Epithelial cell of proximal tubule (primary cell): ENCODE measurements at places on chromosomes 3 and 15. TPM values are rescaled to one million over a fixed set of nuclear protein-coding genes. Genes with fewer than 3 reads are reported as not detected.

PLSCR1 gene
- 47.8 and 124 TPM in 2 replicates for total RNA-seq

SPTBN5 gene
- total RNA-seq: 0.51 and 0.63 TPM in 2 replicates

STXBP5L gene
- total RNA-seq: not detected in 2 replicates

ADGRG7 gene
- not detected in 2 replicates for total RNA-seq

SCN11A gene
- not detected in 2 replicates for total RNA-seq

GOLGA8S gene
- not detected in 2 replicates for total RNA-seq

NR2E3 gene
- total RNA-seq: not detected in 2 replicates

ADAMTS7 gene
- 7.7 and 10.5 TPM in 2 replicates for total RNA-seq

CCR9 gene
- 0.17 TPM in 1 of 2 replicates, not detected in the other for total RNA-seq

GRM2 gene
- not detected in 2 replicates for total RNA-seq

UROC1 gene
- total RNA-seq: not detected in 2 replicates

ALS2CL gene
- total RNA-seq: 9.0 and 17.8 TPM in 2 replicates

TASOR gene
- total RNA-seq: 26.1 and 40.5 TPM in 2 replicates

GRCh38 chr3:78670746-78671145, 1097.1 kb downstream of the ROBO1 start:
- DNase-seq: no peak

DNA sequence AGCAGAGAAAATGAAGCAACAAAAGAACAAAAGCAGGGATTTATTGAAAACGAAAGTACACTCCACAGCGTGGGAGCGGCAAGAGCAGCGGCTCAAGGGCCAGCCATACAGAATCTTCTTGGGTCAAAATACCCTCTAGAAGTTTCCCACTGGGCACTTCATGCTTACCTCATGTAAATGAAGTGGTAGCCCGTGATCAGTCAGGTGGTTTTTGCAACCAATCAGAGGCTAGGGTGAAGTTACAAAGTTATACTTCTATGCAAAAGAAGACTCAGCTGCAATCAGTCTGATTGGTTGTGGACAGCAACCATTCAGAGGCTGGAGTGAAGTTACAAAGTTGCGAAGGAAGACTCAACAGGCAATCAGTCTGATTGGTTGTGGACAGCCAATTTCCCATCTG, 37.8 kb upstream of the TRH start:
- DNase-seq: no peak

- DNase-seq: no peak
These were observed 49.4 kb upstream of the GSK3B start for GRCh38 chr3:120143676-120144075.

DNA sequence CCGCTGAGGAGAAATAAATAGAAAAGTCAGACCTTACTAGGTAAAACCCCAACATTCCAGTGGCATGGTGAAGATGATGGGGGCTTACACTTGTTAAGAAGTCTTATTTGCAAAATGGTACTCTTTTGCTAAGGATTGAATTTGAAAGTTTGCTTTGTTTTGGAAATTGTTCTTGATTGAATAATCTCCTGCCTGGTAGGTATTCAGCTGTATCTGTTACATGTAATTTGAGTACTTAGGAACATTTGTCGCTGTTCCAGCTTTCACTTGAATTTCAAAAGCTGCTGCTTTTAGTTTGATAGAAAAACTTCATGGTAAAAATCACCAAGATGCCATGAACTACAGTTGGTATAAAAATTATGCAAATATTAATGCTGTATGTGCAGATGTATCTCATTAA, 44.6 kb downstream of the TFG start:
- no peak for DNase-seq

DNA sequence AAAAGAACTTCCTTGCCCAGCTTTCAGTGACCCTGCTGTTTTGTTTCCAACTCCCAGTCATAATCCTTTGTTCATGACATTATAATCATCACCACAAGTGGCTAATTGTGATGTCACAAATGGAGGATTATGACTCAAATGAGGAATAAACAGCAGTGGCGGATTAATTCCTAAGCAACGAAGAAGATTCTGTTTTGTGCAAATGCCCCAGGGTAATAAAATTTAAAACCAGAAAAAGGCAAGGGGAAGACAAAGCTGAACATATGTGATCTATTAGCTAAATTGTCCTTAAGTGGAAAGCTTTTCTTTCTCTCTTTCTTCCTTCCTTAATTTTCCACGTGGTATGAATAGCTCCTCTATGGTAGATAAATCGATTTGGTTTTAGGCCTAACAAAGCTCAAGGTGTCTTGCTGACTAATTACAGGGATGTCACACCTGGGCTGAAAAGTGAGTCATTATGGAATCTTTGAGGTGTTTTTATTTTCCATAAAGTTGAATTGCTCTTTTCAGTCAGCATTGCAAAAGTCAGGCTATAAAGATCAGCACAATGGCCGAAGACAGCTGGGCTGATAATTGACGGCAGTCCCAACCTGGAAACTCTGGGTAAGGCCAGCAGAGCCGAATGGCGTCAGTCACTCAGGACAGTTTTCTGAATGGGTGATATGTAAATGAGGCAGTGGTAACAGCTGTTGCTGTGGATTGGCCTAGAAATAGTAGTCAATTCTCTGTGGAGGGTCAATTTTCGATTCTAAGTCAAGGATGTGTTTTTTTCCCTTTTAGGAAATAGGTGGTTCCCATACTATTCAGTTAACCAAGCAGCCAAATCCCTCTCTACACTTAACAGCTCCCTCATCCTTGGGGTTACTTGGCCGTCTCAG, 121.5 kb downstream of the PTPRG start:
- DNase-seq: no peak

- no peak for DNase-seq
These were observed 8.9 kb downstream of the CFAP20DC start for GRCh38 chr3:59040902-59041301.

GRCh38 chr15:64902863-64903262, 8.8 kb upstream of the ANKDD1A start:
- DNase-seq: no peak

- no peak for DNase-seq
These were observed 36.9 kb downstream of the HACD2 start for GRCh38 chr3:123547881-123548519.

DNA sequence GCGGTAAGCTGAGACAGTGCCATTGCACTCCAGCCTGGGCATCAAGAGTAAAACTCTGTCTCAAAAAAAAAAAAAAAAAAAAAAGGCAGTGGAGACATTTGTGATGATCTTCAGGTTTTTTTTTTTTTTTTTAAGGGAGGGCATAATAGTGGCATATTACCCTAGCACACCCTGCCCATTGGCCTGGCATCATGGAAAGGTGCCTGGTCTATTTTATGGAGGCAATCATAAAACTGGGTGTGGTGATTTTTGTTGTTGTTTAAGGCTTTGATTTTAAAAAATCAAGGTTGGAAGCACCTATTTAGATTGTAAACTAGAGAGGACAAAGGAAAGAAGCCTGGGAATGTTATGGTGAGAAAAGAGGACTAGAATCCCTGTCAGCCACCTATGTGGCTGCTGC, 6.0 kb downstream of the IQGAP1 start:
- no peak for DNase-seq

GRCh38 chr3:104388619-104389018, 978.1 kb upstream of the ALCAM start:
- DNase-seq: no peak

- DNase-seq: no peak
These were observed 62.1 kb downstream of the SSR3 start for GRCh38 chr3:156492801-156493261.

DNA sequence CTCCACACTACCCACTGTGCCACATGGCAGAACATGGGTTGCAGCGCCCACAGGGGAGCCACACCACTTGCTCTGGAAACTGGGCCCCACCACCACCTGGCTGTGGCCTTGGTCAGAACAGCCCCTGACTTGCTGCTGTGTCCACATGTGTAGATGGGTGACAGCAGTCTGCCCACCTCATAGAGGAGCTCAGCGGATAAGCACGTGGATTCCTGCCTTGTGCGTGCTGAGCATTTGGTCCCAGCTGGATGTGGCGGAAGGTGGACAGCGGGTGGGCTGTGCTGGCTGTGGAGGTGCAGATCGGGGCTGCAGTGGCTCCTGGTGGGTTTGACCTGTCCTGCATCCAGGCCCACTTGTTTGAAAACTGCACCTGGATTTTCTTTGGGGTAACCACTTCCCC, 6.0 kb upstream of the PLXNA1 start:
- DNase-seq: no peak

- no peak for DNase-seq
These were observed 36.5 kb downstream of the KLF15 start for GRCh38 chr3:126320517-126321293.

- no peak for DNase-seq
These were observed 382.5 kb upstream of the TPRG1 start for GRCh38 chr3:188789251-188789650.

DNA sequence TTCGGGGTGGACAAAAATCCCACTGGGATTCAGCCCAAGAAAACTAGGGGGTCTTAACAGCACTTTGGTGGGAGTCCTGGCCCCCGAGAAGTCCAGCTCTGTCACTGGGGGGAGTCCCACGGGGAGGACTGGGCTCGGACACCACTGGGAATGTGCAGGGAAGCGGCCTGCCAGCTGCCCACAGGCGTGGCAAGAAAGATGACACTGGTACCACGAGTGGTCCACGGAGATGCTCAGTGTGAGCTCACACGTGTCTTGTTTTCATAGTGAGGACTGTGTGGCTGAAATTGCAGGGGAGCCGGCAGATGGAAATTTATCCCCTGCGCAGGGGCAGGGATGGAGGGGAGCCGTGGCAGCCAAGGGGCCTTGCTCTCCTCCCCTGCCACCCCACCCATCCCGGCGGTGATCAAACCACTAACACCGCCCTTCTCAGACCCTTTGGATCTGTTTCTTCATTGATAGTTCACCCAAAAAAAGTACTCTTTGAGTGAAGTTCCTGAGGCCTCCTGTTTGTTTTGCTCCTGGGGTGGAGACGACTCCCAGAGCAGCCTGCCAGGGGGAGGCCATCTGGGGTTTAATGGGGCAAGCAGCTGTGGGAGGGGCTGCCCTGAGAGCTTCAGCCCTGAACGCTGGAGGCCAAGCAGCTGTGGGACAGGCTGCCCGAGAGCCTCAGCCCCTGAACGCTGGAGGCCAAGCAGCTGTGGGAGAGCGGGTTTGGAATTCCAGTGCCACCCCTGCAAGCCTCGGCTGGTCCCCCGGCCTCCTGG, 130.9 kb downstream of the LRRK1 start:
- DNase-seq: no peak

- DNase-seq: peak; percentile 83
These were observed 25.5 kb downstream of the SETD5 start for GRCh38 chr3:9422712-9423424.

GRCh38 chr15:89358435-89358754, 23.8 kb upstream of the POLG start:
- no peak for DNase-seq

DNA sequence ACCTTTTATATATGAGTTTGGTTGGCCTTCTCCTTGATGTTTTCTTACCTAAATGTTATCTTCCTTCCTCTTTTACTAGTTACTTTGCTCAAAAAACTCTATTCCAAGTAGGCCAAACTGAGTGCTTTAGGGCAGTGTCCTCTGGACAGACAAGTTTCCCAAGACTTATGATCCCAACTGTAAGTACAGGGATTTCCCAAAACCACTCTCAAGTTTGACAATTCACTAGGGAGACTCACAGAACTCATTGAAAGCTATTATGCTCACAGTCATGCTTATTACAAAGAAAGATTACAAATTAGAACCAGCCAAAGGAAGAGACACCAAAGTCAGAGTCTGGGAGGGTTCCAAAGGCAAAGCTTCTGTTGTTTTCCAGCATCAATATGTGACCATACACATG, 534.2 kb upstream of the ALCAM start:
- DNase-seq: no peak

DNA sequence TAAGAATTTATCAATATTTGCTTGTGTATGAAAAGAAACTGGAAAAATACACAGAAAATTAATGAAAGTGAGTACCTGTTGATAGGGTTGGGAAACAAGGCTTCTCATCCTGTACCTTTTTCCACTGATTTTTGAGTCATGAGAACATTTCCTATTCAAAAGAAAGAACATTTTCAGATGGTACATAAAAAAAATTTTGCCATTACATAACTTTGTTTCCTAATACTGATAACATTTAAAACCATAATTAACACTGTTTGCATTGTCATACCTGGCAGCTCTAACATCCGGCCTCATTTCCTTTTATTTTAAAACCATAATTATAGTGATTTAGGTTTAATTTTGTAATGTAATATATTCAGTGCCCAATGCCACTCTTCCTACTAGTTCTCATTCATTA, 11.7 kb downstream of the NKTR start:
- DNase-seq: no peak

DNA sequence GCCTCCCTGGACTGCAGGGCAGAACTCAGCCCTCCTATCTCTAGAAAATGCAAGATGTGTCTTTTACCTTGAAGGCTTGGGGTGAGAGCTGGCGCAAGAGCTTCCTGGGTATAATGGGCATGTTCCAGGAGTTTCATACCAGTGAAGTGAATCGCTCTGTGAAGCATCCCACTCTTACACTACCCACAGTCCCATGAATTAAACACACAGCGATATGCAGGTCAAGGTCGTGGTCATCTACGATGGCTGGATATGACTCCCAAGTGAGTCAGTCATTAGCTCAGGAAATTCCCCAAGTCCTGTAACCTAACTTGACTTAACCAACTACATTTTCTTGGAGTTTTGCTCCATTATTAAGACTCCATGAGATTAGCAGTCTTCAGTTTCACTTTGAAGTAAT, 439.7 kb downstream of the NTRK3 start:
- DNase-seq: peak; percentile 97

- peak; percentile 76 for DNase-seq
These were observed 16.9 kb downstream of the POPDC2 start for GRCh38 chr3:119643528-119643927.

GRCh38 chr3:177452831-177453450, 255.7 kb upstream of the TBL1XR1 start:
- no peak for DNase-seq

DNA sequence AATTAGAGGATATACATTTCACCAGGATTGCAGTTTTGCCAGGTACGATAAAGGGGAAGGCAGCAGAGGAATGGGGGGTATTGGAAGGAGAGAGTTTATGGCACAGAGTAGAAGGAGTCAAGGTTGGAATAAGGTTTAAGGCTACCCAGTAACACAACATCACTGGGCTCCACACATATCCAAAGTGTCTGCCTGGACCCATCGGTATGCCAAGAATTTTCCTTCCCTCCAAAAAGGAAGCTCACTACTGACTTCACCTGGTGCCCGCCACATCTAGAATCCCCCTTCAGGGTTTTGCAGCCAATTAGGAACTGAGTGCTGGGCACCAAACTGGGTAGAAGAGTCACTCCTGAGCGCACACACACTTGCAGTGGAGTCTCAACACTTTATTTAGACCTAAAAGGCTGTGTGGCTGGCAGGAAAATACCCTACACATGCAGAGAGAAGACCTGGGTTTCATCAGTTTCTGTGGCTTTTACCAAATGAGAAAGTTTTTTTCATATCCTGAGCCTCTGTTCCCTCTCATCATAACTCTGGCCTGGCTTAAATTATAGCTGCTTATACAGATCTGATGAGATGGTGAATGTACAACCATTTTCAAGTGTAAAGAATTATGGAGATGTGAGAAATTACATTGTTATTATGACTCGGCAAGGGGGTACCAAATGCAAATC, 190.8 kb upstream of the LPP start:
- no peak for DNase-seq

- DNase-seq: no peak
These were observed 501.3 kb upstream of the TPRG1 start for GRCh38 chr3:188670446-188670845.

GRCh38 chr3:72744330-72744729, 103.9 kb downstream of the SHQ1 start:
- no peak for DNase-seq

- no peak for DNase-seq
These were observed 1.2 kb downstream of the HAUS2 start for GRCh38 chr15:42549741-42550392.

GRCh38 chr3:39587113-39587512, 119.6 kb downstream of the MOBP start:
- DNase-seq: no peak

GRCh38 chr3:188043891-188044290, 110.1 kb upstream of the LPP start:
- DNase-seq: no peak

- no peak for DNase-seq
These were observed 66.6 kb upstream of the TLE3 start for GRCh38 chr15:70164156-70164900.
